Breast epithelium (tissue), 4 donors: ENCODE measurements at places on chromosomes 1 and 21. TPM values are rescaled to one million over a fixed set of nuclear protein-coding genes. Genes with fewer than 3 reads are reported as not detected.

- H3K27me3 ChIP-seq = no peaks in the 10 kb centered on the region
- H3K4me3 ChIP-seq = peak overlapping the region; percentile 67
- H3K4me1 ChIP-seq = no peaks in the 10 kb centered on the region
- H3K27ac ChIP-seq = peak overlapping the region; percentile 95
These were observed 858.7 kb downstream of the USP25 start for GRCh38 chr21:16588433-16588860.

GRCh38 chr1:22290157-22290556 is 147.3 kb upstream of the WNT4 start:
- H3K27ac ChIP-seq = no peak overlapping the region
- H3K4me1 ChIP-seq = no peaks in the 10 kb centered on the region
- no peak overlapping the region for H3K4me3 ChIP-seq
- peak; percentile 12 for DNase-seq
- no peaks in the 10 kb centered on the region for H3K27me3 ChIP-seq

DNA sequence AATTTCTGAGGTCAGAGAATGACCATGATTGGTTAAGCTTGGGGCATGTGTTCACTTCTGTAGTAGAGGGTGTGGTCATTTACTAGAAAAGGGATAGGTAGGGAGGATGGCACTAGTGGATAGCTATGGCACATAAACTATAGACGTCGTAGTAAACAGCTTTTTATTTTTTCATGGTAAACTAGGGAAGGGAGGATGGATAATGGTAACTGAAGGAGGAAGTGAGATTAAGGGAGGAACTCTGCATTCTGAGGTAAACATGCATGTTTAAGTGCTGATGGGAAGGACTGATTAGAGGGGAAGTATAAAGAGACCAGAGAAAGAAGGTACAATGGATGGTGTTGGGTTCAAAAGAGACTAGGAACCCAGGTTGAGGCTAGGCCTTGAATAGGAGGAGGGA is 26.9 kb downstream of the PTGS2 start:
- H3K36me3 ChIP-seq = no peaks in the 10 kb centered on the region
- H3K4me1 ChIP-seq = no peaks in the 10 kb centered on the region
- no peak for DNase-seq
- no peaks in the 10 kb centered on the region for H3K27me3 ChIP-seq
- no peak overlapping the region for H3K27ac ChIP-seq

DNA sequence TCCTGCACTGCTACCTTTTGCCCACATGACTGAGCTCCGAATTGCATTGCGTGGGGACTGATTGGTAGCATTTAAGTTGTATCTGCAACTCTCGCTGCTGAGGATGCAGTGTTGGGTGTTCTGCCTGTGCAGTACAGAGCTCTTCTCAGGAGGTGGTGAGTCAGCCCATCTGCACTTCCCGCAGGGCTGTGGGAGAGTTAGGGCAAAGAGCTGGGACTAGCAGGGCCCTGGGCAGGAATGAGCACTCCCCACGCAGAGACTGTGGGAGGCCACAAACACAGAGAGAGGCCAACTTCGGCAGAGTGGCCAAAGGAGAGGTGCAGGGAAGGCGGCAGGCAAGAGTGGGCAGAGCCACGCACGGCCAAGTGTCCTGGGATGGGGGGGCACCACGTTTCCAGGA is 244.7 kb downstream of the SIPA1L2 start:
- DNase-seq = no peak
- no peak overlapping the region for H3K4me3 ChIP-seq
- H3K36me3 ChIP-seq = no peaks in the 10 kb centered on the region

GRCh38 chr1:244674446-244674845 is 21.5 kb downstream of the DESI2 start:
- H3K4me3 ChIP-seq = no peak overlapping the region
- H3K27me3 ChIP-seq = no peaks in the 10 kb centered on the region
- H3K36me3 ChIP-seq = no peaks in the 10 kb centered on the region
- no peak for DNase-seq
- no peak overlapping the region for H3K27ac ChIP-seq

- H3K36me3 ChIP-seq = no peaks in the 10 kb centered on the region
- no peak overlapping the region for H3K27ac ChIP-seq
- H3K4me1 ChIP-seq = no peaks in the 10 kb centered on the region
- H3K27me3 ChIP-seq = no peaks in the 10 kb centered on the region
- no peak overlapping the region for H3K4me3 ChIP-seq
These were observed 112.8 kb downstream of the MRPS6 start for GRCh38 chr21:34186109-34186719.

GRCh38 chr1:155007251-155007828 is 4.7 kb downstream of the ZBTB7B start:
- H3K4me1 ChIP-seq = peaks cover 51% of the 10 kb centered on the region
- DNase-seq = peak; percentile 85
- no peaks in the 10 kb centered on the region for H3K36me3 ChIP-seq
- peak overlapping the region; percentile 63 for H3K4me3 ChIP-seq

GRCh38 chr1:70754701-70755100 is 292.9 kb downstream of the PTGER3 start:
- H3K4me3 ChIP-seq = no peak overlapping the region
- no peak overlapping the region for H3K27ac ChIP-seq
- no peak for DNase-seq
- no peaks in the 10 kb centered on the region for H3K27me3 ChIP-seq

DNA sequence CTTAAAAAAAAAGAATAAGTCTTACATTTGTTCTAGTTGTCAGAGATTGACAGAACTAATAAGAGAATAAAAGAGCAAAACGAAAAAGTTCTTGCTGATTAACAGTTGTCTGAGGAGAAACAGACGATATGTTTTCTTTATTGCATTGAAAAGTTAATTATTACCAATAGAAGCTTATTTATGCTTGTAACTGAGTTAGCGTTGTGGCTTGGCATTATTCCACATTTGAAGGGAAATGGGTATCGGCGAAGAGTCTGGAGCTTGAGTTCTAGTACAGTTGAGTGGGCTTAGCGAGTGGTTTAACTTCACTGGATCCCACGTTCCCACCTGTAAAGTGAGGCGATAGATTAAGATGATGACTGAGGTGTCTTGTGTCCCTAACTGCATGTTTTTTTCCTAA is 109.0 kb downstream of the SDCCAG8 start:
- no peaks in the 10 kb centered on the region for H3K4me1 ChIP-seq
- no peaks in the 10 kb centered on the region for H3K36me3 ChIP-seq
- no peaks in the 10 kb centered on the region for H3K27me3 ChIP-seq
- no peak for DNase-seq
- H3K4me3 ChIP-seq = no peak overlapping the region

ACTN2 gene
- total RNA-seq = not detected

AADACL4 gene
- not detected for total RNA-seq

SAMD13 gene
- 3.1 TPM for total RNA-seq
